ENCODE measurements at places on chromosomes 7 and 10. TPM values are rescaled to one million over a fixed set of nuclear protein-coding genes. Genes with fewer than 3 reads are reported as not detected.

INHBA gene
- total RNA-seq: 2.5 TPM

TMEM139 gene
- 0.73 TPM for total RNA-seq

GRCh38 chr10:64658528-64658927 lies 1137.3 kb downstream of the REEP3 start:
- H3K4me3 ChIP-seq: no peak overlapping the region
- no peak overlapping the region for H3K27ac ChIP-seq
- H3K27me3 ChIP-seq: no peaks in the 10 kb centered on the region
- no peak for DNase-seq
- no peaks in the 10 kb centered on the region for H3K4me1 ChIP-seq

CLDN3 gene
- total RNA-seq: not detected

DNA sequence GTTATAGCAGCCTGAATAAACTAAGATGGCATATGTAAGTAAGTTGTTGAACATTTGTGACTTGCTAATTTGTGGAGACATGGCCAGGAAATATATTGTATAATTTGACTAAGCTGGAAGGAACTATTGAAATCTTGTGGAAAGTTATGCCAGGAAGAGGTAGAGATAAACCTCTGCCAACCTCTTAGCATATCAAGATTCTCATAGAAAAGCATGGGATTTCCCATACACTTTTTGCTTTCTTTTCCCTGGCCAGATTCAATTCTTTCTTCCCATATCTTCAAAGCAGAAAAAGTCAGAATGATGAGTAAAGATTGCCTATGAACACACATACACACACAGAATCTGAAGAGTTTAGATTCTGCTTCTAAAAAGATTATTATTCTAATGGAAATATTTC lies 216.2 kb downstream of the SEMA3D start:
- H3K27ac ChIP-seq: no peak overlapping the region
- no peaks in the 10 kb centered on the region for H3K36me3 ChIP-seq
- no peak overlapping the region for H3K4me3 ChIP-seq
- DNase-seq: no peak
- no peaks in the 10 kb centered on the region for H3K27me3 ChIP-seq

- peaks cover 49% of the 10 kb centered on the region for H3K36me3 ChIP-seq
- peak; percentile 65 for DNase-seq
- H3K27me3 ChIP-seq: no peaks in the 10 kb centered on the region
Observed at GRCh38 chr10:119131512-119132240, 27.8 kb downstream of the DENND10 start.

GRCh38 chr7:38463277-38464225 lies 167.6 kb downstream of the AMPH start:
- DNase-seq: peak; percentile 61
- peak overlapping the region; percentile 61 for H3K27ac ChIP-seq
- peaks cover 3% of the 10 kb centered on the region for H3K36me3 ChIP-seq
- H3K4me3 ChIP-seq: peak overlapping the region; percentile 29
- peaks cover 20% of the 10 kb centered on the region for H3K4me1 ChIP-seq

Measured in activated T-helper 1 cell treated with anti-CD3 and anti-CD28 coated beads, Interleukin-12 subunit alpha, Interleukin-12 subunit beta, Interleukin-2, Interleukin-4 antibody, amounts not matched to agents 30 ng/mL and 10 ng/mL and 1 ng/mL, durations not matched to agents 14 hours and 24 hours and 36 hours (primary cell).